Fibroblast of lung (primary cell): ENCODE measurements at places on chromosomes 5 and 9. TPM values are rescaled to one million over a fixed set of nuclear protein-coding genes. Genes with fewer than 3 reads are reported as not detected.

- DNase-seq, result peak; percentile 57
Observed at GRCh38 chr5:36744773-36745589, 131.6 kb upstream of the NIPBL start.

S100Z gene
- not detected in 2 replicates for total RNA-seq

DNA sequence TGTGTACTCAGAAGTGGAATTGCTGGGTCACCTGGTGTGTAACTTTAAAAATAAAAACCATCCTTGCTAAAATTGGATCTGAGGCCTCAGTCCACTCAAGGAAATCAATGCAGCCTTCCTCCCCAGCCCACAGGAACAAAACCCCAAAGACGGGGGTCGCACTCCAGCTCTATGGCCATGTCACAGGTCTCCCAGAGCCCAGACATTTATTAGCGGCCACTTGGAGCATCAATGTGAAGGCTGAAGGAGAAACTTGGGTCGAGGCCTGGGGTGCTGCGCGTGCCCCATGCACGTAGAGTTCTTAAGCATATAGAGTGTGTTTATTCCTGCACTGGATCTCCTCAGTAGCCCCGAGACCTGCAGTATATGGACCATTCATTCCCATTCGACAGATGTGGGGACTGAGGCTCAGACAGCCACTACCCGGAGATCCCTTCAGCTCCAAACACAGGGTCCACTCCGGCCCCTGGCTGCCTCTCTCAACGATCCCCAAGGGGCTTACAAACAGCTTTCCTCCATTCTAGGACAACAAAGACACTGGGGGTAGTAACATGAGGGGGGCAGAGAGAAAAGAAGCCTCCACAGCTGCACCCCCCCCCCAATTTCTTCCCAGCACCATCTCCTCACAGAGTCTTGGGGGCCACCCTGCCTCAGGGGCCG, 14.3 kb upstream of the OLFM1 start:
- DNase-seq, result no peak

GRCh38 chr5:149849966-149850910, 94.4 kb downstream of the PDE6A start:
- DNase-seq, result no peak

DNA sequence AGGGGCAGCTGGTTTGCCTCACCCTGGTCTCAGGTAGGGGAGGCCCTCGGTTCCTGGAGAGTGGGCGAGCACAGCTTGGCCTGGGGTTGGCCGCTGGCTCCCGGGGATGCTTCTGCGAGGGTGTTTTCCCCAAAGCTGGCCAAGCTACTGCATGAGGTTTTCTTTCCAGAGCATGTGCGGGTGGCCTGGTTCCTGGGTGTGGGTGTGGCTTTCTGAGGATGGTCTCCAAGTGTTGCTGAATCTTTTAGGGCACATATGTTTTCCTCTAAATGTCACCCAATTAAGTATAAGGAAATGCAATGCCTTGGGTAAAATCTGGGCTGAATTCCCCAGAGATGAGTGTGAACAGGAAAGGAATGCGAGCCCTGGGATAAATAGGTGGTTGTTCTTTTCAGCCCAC, 115.8 kb upstream of the ICE1 start:
- peak; percentile 52 for DNase-seq

DNA sequence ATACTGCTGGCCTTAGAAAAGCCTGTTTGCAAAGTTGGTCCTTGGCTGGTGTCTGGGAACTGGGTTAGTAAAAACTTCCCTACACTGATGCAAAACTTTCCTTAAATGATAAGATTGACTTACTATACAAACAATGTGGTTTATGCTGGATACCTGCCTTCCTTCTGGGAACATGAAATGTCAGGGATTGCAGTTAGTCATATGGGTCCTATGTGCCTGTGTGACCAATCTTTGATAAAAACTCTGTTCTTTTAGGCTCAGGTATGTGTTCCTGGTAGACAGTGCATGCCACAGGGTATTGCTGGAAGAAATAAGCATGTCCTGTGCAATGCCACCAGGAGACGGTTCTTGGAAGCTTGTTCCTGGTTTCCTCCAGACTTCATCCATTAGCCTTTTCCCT, 173.3 kb downstream of the RMI1 start:
- DNase-seq, result peak; percentile 43

- no peak for DNase-seq
Observed at GRCh38 chr9:121727295-121728020, 76.0 kb downstream of the DAB2IP start.

SLC4A9 gene
- not detected in 2 replicates for total RNA-seq

DNA sequence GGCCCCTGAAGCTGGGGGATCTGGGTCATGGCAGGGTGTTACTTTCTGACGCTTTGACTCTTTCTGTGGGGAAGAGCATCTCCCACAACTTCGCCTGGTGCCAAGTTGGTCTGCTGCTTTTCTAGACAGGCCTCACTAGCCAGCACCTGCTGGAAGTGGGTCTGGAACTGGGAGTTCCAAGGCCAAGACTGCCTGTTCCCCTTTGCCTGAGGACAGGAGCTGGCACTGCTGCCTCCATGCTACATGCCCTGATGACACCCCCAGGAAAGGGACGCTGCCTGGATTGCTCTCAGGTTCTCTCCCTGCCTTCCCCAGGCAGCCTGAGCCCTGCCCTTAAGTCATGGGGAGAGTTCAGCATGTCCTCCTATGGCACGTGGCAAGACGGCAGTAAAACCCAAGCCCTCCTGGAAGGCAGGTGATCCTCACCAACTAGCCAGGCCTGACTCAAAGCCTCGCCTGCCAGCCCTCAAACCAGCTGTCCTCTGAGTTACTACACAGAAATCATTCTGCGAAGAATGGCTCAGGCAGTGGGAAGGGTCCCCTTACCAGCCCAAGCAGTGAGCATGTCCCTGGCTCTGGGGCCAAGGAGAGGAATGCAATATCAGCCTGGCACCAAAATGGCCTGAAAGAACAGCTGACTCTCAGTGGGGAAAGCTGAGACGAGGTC, 35.8 kb downstream of the SEC61B start:
- DNase-seq, result no peak
